Inflammatory macrophage treated with lipopolysaccharide for 1 hour (primary cell): ENCODE measurements at places on chromosomes 1 and 21.

GRCh38 chr1:29974316-29974724, 738.0 kb downstream of the PTPRU start:
- DNase-seq: peak; percentile 65

DNA sequence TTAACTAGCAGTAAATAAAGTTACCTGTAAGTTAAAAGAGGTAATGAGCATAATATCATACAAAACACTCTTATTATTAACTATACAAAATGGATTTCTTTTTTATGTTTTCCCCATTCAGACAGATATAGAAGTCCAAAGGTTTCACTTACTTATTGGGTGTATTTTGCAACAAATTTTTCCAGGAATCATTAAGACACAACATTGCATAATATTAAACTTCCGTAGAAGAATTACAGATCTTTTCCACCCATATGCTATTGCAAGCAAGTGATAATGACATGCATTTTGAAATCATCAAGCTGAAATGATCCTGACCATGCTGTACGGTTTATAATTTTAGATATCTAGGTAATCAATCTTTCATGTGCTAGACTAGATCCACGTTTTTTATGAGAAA, 957.0 kb downstream of the NCAM2 start:
- no peak for DNase-seq

GRCh38 chr1:6272868-6273267, 12.0 kb upstream of the GPR153 start:
- DNase-seq: no peak

- DNase-seq: no peak
Measured at GRCh38 chr1:223378754-223379153, 14.5 kb upstream of the CCDC185 start.

GRCh38 chr1:216532251-216532798, 109.1 kb upstream of the USH2A start:
- no peak for DNase-seq

DNA sequence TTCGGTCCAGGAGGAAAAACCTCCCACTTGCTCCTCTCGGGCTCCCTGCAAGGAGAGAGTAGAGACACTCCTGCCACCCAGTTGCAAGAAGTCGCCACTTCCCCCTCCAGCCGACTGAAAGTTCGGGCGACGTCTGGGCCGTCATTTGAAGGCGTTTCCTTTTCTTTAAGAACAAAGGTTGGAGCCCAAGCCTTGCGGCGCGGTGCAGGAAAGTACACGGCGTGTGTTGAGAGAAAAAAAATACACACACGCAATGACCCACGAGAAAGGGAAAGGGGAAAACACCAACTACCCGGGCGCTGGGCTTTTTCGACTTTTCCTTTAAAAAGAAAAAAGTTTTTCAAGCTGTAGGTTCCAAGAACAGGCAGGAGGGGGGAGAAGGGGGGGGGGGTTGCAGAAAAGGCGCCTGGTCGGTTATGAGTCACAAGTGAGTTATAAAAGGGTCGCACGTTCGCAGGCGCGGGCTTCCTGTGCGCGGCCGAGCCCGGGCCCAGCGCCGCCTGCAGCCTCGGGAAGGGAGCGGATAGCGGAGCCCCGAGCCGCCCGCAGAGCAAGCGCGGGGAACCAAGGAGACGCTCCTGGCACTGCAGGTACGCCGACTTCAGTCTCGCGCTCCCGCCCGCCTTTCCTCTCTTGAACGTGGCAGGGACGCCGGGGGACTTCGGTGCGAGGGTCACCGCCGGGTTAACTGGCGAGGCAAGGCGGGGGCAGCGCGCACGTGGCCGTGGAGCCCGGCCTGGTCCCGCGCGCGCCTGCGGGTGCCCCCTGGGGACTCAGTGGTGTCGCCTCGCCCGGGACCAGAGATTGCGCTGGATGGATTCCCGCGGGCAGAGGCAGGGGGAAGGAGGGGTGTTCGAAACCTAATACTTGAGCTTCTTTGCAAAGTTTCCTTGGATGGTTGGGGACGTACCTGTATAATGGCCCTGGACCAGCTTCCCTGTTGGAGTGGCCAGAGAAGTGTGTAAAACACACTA, 45.3 kb downstream of the MRPL39 start:
- DNase-seq: peak; percentile 98

DNA sequence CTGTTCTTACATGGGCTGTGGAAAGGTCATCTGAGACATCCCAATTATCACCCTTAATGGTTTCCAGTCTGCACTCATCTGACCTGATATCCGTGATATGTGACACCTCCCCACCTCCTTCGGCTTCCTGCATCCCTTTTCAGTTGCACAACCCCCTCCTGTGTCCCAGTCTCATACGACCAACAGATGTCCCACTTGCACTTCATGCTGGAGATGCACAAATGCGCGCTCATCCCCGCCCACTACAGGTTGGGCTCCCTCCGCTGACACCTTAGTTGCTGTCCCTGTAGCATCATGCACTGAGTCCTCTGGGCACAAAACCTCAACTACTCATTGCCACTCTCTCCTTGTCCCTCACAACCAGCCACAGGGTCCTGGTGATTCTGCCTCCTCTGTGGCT, 94.4 kb downstream of the MIS18A start:
- no peak for DNase-seq

DNA sequence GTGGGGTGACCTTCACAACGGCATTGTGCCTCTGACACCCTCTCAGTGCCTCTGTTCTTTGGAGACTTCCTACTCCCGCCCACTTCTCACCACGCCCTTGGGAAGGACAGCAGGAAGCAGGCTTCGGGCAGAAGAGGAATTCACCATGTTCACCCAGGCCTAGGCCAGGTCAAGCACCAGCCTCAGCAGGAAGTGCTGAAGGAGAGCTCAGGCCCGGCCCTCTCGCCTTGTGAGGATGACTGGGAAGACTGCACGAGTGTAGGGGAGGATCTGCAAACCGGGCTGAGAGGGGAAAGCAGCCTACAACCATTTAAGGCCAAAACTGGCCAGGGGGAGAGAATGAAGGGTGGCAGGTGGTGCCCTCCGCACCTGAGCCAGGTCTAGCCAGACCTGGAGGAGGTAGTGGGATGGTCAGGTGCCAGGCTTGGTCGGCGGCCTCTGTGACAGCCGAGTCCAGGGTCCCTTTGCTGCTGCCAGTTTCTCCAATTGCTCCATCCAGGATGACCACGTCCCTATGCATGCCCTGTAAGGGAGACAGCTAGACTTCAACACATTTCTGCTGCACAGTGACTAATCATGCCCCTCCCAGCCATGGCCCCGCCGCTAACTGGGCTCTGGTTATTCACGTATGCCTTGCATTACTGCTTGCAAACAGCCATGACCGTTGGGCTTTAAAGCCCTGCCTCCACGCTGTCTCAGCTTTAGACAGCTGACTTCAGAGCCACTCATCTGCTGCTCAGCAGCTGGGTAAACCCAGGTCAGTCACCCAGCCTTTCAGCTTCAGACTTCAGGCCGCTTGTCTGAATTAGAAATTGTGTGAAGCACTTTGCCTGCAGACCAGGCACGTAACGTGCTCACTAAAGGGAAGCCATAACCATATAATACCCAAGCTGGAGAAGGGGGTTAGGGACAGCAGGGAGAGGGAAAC, 8.9 kb downstream of the MRTO4 start:
- peak; percentile 87 for DNase-seq

DNA sequence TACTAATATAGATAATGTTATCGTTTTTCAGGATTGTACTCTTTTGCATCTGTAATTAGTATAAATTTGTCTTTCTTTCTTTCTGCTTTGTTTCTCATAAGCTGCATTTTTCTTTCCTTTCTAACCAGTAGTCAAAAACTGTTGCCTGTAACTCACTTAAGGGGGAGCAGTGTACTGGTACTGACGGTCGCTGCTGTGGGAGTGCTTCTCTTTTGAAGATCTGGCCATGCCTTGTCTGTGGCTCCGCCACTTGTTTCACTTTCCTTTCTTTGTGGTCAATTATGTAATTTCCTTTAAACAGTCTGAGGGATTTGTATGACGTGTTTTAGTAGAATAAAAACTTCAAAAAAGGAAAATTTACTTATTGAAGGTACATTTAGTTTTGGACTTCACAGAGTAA, 37.0 kb downstream of the MIA3 start:
- peak; percentile 98 for DNase-seq

DNA sequence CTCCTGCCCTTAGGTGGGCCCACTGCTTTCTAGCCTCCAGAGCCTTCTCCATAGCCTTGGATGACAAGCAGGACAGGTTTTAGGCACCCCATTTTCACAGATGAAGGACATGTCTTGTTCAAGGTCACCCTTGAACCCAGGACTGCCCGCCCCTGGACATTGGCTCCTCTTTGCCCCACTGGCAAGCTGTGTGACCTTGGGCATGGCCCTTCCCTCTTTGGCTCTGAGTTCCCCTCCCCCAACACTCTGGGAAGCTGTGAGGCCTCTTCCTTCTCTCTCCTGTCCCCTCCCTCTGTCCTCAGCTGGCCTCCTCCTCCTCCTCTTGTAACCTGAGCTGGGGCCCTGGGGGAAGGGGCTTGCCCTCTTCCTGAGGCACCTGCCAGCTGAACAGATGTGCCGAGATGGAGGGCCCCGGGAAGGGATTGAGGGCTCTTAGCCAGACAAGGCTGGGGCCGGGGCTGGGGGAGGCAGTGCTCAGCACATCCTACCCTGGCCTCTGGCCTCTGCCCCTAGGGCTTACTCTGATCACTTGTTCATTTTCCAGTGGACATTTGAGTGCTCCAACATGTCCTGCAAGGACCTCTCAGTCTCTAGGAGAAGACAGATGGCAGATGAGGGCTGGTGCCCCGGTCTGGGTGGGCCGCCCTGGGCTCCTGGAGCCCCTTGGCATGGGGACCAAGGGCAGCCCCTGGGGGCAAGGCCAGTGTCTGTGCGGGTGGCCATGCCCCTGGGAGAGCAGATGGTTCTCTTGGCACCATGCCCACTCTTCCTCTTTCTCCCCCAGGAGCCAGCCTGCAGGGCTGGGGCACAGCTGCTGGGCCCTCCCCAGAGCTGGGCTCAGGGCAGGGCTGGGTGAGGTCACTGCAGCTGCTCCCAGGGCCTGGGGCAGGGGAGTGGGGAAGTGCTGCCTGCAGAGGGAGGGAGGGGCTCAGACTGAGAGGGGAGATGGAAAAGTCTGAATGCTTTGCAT, 10.7 kb downstream of the FOXO6 start:
- DNase-seq: peak; percentile 23

- DNase-seq: no peak
Measured at GRCh38 chr1:206035027-206035426, 11.3 kb upstream of the CTSE start.

DNA sequence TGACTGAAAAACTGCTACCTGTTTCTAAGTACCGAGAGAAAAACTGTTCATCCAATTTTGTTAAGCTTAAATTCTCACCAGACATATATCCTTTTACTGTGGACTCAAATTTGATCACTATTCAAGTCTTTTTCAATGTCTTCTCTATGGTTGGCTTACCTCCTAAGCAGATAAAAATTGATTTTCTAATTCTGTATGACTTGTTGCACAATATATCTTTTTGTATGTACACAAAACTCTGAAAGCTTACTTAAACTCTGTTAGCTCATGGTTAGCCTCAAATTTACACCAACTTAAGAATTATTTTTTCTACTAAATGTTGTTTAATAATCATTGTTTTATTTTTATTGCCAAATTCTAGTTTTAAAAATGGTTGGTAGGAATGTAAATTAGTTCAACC, 715.4 kb downstream of the LTN1 start:
- DNase-seq: no peak

GRCh38 chr1:195973311-195973904, 634.8 kb downstream of the KCNT2 start:
- DNase-seq: no peak

GRCh38 chr1:32208469-32208868, 420 bp upstream of the DCDC2B start:
- no peak for DNase-seq

GRCh38 chr1:164561007-164561406, 2.0 kb downstream of the PBX1 start:
- DNase-seq: no peak

DNA sequence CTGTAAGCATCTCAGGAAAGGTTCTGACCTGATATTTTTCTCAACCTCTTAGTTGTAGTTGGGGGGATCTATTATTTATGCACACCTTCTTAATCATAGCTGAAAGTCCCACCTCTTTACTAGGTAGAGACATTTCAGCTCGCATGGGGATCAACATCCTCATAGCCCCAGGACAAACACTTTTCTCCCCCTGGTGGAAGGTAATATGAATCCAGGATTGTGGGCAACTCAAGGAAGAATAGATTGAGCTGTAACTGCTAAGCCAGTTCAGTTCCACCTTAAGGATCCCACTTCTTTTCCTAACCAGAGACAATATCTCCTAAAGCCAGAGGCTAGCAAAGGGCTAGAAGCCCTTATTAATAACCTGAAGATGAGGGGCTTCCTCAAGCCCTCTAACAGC, 25.4 kb upstream of the SMYD3 start:
- no peak for DNase-seq

- DNase-seq: no peak
Measured at GRCh38 chr1:244283772-244284171, 167.9 kb downstream of the ADSS2 start.
